Stimulated activated CD8-positive, alpha-beta memory T cell treated with anti-CD3 and anti-CD28 coated beads, Interleukin-4, amount 100 ng/mL, for 1 hour (primary cell): ENCODE measurements at places on chromosomes 3 and 15.

DNA sequence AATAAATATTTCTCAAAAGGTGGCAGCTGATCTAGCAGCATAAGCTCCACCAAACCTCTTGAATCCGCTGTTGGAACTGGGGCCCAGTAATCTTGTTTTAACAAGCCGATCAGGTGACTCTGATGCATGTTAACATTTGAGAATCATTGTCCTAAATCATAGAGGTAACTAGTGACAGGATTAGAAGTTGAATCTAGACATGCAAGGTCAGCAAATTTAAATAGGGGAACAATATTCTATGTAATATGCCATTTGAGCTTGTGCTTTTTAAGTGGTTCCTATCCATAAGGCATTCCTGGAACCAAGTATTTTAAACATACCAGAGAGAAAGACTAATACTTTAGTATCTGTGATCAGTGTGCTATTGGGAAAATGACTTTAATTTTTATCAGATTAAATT lies 412.8 kb downstream of the PYDC2 start:
- DNase-seq: no peak

- no peak for DNase-seq
Measured at GRCh38 chr3:159169828-159170227, 368.0 kb downstream of the MFSD1 start.

DNA sequence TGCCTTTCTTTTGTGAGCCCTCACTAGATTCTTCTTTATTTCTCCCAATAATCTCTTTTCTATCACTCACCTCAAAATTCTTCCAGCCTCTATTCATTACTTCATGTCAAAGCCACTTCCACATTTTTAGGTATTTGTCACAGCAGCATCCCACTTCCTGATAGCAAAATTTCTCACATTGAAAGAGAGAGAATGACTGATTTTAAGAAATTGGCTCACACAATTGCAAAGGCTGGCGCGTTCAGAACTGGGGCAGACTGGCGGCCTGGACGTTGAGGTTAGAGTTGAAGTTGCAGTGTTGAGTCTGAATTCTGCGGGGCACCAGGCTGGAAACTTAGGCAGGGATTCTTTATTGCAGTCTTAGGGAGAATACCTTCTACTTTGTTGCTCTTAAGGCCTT lies 117.9 kb downstream of the LRRC28 start:
- DNase-seq: no peak

DNA sequence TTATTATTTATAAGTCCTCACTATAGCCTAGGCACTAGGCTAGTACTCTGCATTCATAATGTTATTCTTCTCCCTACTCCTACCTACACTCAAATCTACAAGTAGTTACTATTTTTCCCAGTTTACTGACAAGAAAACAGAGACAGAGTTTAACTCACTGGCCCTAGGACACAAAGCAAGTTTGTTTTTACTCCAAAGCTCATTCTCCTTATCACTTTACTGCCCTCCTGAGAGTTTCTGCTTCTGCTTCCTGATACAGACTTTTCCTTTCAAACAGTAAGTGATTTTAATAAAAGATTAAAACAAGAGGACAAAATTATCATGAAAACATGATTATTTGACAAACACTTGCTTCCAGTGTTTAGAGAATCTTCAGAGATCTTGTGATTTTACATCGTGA lies 60.6 kb upstream of the CADPS start:
- no peak for DNase-seq

- DNase-seq: no peak
Measured at GRCh38 chr15:26260517-26261133, 397.5 kb upstream of the ATP10A start.

DNA sequence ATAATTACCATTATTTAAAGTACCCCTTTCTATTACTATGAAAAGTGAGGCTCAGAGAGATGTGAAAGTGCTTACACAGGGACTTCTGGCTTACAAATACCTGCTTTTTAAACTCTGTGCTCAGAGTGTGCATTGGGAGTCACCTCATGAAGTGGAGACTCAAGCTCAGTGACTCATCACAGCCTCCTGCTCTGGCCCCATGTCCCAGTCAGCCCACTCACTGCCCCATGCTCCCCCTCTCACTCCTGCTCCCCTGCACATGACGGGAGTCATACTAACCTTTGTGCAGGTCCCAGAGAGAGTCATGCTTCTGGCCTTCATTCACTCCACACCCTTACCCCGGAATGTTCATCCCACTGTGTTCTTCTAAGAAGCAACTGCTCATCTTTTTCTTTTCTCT lies 20.2 kb downstream of the CCR1 start:
- DNase-seq: no peak

DNA sequence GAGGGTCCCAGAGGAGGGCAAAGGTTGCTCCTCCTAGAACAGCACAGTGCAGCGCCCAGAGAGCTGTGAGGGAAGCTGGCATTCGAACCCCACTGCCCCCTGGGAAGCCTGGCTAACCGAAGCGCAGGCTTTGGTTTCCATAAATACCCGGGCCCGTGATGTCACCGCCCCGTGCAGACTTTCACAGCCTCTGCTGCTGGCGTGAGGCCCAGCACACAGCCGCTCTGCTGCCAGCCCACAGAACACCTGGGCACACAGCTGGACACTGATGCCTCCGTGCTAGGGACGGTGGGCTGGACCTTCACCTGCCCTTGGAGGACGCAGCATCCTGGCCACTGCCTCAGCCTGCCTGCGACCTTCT lies 1.0 kb downstream of the IQSEC1 start:
- DNase-seq: no peak

DNA sequence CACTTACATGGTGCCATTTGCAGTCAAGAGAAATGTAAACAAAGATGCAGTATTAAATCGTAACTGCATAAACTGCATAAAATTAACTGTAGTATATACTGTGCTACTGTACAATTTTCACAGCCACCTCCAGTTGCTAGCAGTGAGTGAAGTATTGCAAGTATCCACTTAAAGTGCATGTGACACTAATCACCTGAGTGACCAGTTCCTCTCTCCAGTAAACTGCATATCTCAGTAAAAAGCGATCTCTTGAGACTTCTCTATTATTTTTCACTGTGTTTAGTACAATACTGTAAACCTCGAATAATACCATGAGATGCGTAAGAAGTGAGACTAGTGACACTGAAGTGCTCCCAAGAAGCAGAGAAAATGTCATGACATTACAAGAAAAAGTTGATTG lies 111.7 kb upstream of the PLXND1 start:
- DNase-seq: no peak

DNA sequence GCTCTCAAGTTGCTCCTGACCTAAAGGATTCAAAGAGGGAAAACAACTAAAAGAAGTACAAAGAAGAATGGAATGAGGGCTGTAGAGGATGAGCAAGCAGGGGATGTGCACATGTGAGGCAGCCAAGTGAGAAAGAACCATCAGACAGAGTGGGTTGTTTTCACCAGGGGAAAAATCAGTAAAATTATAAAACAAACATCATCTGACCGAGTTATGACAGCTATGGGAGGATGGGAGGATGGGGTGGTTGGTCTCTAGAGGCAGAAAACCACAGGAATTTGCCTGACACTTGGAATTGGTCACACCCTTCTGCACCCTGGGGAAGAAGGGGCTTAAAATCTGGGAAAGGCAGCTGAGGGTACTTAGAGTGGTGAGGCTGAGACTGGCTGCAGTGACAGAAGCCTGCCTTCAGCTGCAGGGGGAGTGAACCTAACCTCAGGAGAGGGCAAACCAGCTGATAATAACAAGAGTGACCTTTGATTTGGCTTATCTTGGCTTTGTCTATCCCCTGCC lies 10.1 kb downstream of the ARHGAP31 start:
- DNase-seq: no peak

DNA sequence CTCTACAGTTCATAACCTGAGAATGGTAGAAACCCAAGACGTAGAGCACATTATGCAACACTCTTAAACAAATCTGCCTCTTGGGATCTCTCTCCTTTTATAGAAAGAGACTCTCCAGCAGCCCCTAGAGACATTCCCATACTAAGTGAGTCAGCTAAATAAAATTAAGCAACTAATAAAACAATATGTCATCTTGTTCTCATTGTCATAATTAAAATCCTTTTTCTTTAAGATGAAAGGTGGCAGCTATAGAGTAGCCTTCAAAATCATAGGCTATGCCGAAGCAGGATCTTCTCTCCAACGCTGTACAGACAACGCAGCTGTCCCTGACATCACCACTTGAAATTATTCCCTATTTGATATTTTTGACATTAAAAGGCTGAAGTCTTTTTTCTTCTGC lies 790.0 kb downstream of the FHIT start:
- DNase-seq: no peak

GRCh38 chr3:25073423-25073822 lies 354.6 kb upstream of the RARB start:
- no peak for DNase-seq

GRCh38 chr3:171967137-171967783 lies 72.1 kb upstream of the FNDC3B start:
- no peak for DNase-seq

GRCh38 chr3:82671466-82671865 lies 910.0 kb upstream of the GBE1 start:
- DNase-seq: no peak

DNA sequence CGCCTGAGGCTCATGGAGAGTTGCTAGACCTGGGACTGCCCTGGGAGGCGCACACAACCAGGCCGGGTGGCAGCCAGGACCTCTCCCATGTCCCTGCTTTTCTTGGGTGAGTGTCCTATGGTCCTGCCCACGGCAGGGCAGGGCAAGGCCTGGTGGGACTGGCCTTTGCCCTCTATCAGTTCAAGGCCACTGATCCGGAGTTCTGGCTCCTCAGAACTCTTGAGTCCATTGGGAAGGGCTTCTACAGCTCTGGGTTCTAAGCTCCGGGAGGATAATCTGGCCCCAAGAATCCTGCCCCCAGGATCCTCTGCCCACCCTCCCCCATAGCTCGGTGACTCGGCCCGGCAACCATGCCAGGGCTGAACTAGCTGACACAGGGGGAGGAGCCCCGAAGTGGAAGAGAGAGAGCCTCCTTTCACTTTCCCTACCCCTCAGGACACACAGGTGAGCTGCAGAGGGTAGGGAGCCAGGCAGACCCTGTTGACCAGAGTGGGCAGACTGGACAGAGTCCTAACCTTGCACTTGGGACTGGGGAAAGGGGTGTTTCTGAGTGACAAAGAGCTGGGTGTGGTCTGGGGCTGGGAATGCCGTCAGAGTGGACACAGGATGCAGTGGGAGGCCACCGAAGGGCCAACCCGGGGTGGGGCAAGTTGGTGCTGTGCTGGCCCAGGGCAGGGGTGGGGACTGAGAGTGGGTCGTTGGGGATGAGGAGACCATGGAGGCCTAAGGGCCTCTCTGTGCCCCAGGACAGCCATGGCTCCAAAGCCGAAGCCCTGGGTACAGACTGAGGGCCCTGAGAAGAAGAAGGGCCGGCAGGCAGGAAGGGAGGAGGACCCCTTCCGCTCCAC lies 664 bp downstream of the PARP3 start:
- DNase-seq: no peak

- peak; percentile 10 for DNase-seq
Measured at GRCh38 chr3:14467814-14468620, 65.6 kb downstream of the SLC6A6 start.

GRCh38 chr3:50515565-50516439 lies 12.4 kb upstream of the CACNA2D2 start:
- DNase-seq: no peak

- DNase-seq: no peak
Measured at GRCh38 chr3:119786409-119786808, 4.5 kb downstream of the NR1I2 start.

- no peak for DNase-seq
Measured at GRCh38 chr15:69756440-69756839, 303.8 kb downstream of the RPLP1 start.

DNA sequence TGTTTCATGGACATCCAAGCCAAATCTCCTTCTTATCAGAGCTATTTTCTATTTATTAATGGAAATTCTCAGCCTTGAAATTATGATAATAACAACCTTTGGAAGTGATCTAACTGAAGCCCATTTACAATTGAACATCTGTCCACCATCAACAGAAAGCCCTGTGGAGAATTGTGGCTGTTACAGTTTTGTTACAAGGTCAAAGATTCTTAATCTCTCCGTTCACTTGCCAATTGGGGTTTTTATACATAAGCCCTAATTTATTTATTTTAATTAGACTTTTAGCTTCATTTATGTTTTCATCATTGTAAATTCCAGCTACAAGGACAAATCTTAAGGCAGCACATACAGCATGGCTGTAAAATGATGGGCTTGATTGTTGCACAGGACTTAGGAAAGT lies 3.3 kb downstream of the CERS3 start:
- DNase-seq: no peak

DNA sequence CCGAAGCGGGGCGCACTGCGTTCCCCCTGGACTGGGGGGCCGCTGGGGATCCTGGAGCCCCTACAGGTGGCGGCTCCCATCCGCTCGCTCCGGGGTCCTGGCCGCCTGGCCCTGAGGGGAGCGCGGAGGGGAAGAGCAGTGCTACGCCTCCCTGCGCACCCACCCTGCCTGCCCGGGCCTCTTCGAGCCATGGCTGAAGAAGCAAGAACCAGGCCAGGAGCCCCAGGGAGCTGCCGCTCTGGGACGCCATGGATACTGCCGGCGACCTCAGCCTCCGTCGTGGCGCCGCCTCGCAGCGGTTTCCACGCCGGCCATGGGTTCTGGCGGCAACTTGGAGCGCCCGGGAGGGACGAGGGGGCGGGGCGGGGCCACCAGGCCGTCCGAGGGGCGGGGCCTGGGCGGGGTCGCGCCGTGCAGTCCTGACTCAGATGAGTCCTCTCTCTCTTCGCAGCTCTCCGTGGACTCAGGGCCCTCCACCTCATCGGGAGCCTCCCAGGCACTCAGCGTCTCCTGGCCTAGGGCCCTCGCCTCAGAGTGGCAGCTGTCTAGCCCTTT lies 50.9 kb downstream of the MYL3 start:
- DNase-seq: peak; percentile 46

- DNase-seq: no peak
Measured at GRCh38 chr15:52419494-52419893, 109.2 kb downstream of the MYO5A start.
